Left renal cortex interstitium (tissue), 4 donors: ENCODE measurements at places on chromosomes 1 and 21.

DNA sequence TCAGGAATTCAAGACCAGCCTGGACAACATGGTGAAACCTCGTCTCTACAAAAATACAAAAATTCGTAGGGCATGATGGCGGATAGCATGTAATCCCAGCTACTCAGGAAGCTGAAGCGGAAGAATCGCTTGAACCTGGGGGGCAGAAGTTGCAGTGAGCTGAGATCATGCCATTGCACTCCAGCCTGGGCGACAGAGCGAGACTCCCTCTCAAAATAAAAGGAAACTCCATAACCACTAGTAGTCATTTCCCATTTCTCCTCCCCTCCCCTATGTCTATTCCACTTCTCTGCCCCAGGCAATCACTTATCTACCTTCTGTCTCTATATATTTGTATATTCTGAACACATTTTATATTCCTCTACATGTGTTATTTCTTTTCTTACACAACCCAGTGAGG is 4.0 kb upstream of the CEP350 start:
- DNase-seq = no peak

- no peak for DNase-seq
These were observed 5.9 kb downstream of the FNDC10 start for GRCh38 chr1:1593834-1594601.

- no peak for DNase-seq
These were observed 537 bp downstream of the RHBDL2 start for GRCh38 chr1:38941093-38941492.

- no peak for DNase-seq
These were observed 12.5 kb upstream of the SRM start for GRCh38 chr1:11072216-11072917.
